ENCODE measurements at places on chromosomes 12 and 14. TPM values are rescaled to one million over a fixed set of nuclear protein-coding genes. Genes with fewer than 3 reads are reported as not detected.
A peak's percentile ranks its signal among the peaks of the same experiment; 100 is the strongest.

DNA sequence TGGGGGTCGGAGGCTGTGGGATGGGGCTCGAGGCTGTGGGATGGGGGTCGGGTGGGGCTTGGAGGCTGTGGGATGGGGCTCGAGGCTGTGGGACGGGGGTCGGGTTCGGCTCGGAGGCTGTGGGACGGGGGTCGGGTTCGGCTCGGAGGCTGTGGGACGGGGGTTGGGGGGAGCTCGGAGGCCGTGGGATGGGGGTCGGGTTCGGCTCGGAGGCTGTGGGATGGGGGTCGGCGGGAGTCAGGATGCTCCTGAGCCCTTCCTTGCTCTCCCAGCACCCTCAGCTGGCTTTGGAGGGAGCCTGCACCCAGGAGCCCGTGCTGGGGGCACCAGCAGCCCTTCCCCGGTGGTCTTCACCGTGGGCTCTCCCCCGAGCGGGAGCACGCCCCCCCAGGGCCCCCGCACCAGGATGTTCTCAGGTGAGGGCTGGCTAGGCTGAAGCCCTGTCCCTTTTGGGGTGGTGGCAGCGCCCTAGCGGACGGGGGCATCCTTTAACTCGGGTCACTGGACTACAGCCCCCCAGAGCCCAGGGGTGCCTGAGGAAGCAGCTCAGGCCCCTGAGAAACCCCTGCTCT, 11.9 kb upstream of the PUS1 start:
- no peak for DNase-seq

DNA sequence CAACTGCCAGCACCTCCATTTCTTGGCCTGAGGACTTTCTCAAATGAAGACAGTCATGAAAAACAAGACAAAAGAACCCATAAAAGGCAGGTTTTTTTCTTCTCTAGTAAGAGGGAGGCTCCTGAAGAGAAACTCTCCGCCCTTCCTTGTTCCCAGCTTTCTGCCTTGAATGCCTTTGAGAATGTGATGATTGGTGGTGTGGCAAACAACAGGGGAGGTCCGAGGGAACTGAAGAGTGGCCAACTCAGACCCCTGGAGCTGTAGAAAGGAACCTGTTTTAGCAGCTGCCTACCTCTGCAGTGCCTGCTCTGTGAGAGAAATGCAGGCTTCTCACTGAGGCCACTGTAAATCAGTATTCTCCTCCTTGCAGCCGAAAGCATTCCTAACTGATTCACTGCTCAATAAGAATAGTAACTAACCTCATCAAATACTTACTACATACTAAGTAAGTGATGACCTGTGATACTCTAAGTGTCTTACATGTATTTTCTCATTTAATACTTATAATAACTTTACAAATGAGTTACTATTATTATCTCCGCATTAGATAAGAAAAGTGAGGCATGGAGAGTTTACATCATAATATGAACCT, 16.7 kb upstream of the ERC1 start:
- no peak for DNase-seq

GRCh38 chr12:53179687-53180219, 769 bp upstream of the ZNF740 start:
- DNase-seq = no peak

- no peak for DNase-seq
These were observed 377.7 kb downstream of the GLT1D1 start for GRCh38 chr12:129230995-129231394.

- DNase-seq = no peak
These were observed 24.5 kb upstream of the JPH4 start for GRCh38 chr14:23603103-23603502.

GRCh38 chr14:103519043-103519836, 3.4 kb downstream of the CKB start:
- no peak for DNase-seq

DNA sequence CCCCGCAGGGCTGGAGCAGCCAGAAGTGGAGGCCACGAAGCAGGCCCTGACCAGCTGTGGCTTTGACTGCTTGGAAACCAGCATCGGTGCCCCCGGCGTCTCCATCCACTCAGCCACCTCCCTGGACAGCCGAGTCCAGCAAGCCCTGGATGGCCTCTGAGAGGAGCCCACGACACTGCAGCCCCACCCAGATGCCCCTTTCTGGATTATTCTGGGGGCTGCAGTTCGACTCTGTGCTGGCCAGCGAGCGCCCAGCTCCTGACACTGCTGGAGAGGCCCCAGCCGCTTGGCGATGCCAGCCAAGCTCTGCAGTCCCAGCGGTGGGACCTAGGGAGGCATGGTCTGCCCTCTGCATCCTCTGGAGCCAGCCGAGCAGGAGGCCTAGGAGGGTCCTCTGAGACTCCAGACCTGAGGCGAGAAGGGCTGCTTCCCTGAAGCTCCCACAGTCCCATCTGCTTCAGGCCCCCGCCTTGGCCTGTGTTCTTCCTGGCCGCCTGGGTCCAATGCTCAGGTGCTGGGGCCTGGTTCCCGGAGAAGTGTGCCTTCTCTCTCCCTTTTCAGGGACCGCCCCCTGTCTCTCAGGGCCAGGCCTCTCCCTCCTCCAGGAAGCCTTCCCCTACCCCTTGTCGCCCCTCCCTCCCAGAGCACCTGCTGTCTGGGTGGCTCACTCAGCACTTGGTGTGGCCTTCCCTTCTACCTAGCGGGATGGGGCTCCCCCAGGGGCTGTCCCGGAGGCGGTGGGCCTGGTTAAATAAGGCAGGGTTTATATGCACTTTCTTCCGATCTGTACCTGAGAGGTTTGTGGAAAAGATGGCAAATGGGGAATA, 23.0 kb downstream of the MVK start:
- DNase-seq = no peak

DNA sequence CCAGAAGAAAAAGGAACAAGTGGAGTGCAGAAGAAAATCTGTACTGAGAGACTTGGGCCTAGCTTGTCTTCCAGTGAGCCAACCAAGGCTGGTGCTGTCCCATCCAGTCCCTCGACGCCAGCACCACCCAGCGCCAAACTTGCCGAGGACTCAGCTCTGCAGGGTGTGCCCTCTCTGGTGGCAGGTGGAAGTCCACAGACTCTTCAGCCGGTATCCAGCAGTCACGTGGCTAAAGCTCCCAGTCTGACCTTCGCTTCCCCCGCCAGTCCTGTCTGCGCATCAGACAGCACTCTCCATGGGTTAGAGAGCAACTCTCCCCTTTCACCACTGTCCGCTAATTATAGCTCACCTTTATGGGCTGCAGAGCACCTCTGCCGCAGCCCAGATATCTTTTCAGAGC, 15.6 kb downstream of the CIPC start:
- no peak for DNase-seq

DNA sequence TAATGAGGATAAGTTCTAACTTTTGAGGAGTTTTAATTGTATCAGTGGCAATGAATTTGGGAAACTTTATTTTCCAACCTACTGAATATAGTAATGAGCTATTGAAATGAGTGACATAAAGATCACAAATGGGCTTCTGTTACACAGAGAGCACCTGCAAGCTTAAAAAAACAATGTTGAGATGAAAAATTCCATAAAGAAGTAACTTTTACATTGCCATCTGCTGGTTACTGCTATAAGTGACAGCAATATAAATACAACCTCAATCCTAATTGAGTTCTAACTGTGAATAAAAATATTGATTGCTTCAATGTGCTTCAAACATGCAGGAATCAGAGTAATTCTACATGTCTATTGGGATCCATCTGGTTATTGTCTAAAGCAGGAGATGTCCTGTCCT, 14.2 kb downstream of the WIF1 start:
- DNase-seq = no peak

DNA sequence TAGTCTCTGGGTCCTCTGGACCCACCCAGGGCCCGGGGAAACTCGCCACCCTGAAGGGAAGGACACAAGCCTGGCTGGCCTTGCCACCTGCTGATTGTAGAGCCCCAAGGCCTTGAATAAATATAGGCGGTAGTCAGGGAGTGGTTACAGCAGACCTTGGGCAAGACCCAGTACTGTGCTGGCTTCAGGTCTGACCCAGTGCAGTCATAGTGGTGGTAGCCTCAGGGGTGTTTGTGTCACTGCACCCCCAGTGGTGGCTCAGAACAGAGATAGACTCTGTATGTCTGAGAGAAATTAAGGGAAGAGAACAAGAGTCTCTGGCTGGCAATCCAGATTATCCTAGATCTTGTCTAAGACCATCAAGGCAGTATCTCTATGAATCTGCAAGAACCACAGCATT, 63.5 kb downstream of the MAPKAPK5 start:
- no peak for DNase-seq

DNA sequence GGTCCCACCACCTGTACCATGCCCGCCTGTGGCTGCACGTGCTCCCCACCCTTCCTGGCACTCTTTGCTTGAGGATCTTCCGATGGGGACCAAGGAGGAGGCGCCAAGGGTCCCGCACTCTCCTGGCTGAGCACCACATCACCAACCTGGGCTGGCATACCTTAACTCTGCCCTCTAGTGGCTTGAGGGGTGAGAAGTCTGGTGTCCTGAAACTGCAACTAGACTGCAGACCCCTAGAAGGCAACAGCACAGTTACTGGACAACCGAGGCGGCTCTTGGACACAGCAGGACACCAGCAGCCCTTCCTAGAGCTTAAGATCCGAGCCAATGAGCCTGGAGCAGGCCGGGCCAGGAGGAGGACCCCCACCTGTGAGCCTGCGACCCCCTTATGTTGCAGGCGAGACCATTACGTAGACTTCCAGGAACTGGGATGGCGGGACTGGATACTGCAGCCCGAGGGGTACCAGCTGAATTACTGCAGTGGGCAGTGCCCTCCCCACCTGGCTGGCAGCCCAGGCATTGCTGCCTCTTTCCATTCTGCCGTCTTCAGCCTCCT, 1.1 kb downstream of the INHBE start:
- DNase-seq = no peak

GRCh38 chr14:24673534-24674203, 39.7 kb upstream of the GZMB start:
- DNase-seq = peak; percentile 74

DNA sequence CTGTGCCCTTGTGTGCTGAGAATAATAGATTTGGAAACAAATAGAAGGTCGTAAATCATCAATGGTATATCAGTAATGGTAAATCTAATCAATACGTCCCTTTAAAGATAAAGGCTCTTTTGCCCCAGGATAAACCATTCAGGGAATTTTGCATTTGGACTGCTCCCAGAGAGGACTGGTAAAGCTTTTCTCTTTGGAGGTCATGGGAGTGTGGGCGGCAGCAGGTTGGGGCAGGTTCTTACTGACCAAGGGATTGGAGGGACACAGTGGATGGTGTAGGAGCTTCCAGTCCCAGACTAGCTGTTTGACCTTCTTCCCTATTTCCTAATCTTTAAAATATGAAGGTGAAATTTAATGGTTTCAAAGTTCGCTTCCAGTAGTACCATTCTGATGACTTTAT, 87.8 kb upstream of the NTF3 start:
- DNase-seq = no peak

PA2G4 gene
- total RNA-seq = 404 TPM

DNA sequence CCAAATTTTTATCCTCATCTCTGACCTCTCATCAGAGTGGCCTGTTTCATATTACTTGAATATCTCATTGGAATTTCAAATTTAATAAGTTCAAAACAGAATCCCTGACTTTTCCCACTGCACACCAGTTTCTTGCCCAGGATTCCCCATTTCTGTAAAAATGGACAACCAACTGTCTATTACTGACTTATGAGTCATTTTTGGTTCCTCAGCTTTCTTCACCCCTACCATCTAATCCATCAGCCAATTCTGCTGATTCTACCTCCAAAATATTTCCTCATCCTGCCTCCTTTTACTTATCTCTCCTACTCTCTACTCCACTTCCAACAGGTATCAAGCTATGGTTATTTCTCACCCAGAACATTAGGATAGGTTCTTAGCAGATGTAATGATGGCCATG, 44.2 kb downstream of the TMX1 start:
- no peak for DNase-seq

DNA sequence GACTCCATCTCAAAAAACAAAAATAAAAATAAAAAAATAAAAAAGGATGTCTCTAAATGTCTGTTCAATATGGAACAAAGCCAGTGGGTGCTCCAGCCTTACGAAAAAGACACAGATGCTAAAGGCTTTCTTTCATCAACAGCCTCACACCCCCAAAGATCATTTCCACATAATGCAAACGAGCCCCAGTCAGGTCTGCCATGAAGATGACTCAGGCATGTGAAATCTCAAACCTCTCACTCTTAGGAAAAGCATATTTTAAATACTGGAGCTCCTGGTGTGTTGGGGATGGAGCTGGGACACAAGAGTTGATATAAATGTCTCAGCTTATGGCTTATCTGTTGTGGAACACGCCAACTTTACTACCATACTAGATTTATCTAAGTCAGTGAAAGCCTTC, 49.9 kb upstream of the PLXNC1 start:
- DNase-seq = no peak

DNA sequence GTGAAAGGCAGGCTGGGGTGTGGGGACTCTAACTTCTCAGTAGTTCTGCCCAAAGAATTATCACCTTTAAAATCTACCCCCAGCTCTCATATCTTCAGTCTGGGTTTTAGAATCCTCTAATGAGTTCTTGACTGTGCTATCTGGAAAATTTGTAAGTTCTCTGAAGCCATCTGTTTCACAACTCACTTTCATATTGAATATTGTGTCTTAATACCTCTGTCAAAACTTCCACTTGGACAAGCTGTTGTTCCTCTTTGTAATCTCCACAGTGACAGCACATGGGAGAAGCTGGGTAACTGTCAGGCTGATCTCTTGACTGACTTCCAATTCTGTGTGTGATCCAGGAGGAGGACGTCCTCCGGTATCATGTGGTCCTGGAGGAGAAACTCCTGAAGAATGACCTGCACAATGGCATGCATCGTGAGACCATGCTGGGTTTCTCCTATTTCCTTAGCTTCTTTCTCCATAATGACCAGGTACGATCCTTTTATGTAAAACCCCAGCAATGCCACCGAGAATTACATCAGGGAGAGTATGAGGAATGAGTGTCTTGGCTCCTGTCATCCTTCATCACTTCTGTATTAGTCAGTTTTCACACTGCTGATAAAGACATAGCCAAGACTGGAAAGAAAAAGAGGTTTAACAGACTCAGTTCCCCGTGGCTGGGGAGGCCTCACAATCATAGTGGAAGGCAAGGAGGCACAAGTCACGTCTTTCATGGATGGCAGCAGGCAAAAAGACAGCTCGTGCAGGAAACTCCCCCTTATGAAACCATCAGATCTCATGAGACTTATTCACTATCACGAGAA, 111.9 kb downstream of the STAB2 start:
- DNase-seq = no peak

DNA sequence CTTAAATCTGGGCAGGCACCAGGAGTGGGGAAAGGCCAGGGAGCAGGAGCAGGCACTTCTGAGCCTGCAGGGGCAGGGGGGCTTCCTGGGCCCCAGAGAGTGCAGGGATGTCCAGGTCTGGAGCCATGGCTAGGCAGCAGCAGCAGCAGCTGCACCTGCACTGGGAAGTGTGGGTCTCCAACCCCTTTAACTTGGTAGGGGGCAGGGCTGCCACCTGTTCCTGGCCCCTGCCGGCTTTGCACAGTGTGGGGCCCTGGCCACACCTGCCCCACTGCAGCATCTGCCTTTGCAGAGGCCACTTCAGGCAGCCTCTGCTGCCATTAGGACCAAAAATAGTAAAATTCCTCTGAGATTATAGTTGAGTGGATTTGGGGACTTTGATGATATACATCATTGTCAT, 138.5 kb downstream of the SLC16A7 start:
- no peak for DNase-seq

- DNase-seq = no peak
These were observed at the start of gene LRP1-AS for GRCh38 chr12:57146961-57147944. Gene LRP1-AS, minus strand, starts transcription at chr12:57147619.
